ENCODE measurements at places on chromosomes 16 and 17.

GRCh38 chr16:55993088-55993487, 117.9 kb upstream of the CES5A start:
- DNase-seq: no peak

DNA sequence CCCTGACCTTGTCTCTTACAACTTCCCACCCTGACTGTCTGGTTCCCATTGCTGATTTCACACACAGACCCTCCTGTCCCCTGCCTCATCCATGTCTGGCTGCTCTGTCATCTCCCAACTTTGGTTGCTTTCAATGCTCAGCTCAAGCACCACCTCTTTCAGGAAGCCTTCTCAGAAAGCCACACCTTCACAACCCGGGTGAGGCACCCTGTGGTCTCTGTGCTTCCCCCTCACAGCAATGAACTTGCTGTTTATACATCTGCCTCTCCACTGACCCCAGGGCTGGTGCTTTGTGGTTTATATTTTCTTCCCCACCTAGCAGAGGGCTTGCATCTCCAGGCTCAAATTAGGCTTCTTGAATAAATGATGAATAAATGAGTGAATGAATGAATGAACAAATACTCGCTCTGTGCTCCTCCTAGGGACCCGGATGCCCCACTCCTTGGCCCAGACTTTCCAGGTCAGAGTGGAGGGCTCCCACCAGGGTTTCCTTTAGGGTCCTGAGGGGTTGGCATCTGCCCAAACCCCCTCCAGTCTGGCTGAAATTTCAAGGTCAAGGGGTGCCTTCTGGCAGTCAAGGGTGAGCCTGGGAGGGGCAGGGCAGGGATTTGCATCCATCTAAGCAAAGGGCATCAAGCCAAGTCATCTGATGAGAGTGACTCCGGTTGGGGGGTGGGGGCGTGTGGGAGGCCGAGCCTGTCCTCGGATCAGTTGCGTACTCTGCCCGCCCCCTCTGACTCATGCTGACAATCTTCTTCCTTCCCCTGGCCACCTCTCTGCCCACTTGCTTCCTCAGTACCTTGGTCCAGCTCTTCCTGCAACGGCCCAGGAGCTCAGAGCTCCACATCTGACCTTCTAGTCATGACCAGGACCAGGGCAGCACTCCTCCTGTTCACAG, at the start of gene ITGAX:
ITGAX (plus strand) TSS at position 783 of the 898 bp plus-strand sequence; CDS start at position 862, 79 bp downstream.
- no peak for DNase-seq

DNA sequence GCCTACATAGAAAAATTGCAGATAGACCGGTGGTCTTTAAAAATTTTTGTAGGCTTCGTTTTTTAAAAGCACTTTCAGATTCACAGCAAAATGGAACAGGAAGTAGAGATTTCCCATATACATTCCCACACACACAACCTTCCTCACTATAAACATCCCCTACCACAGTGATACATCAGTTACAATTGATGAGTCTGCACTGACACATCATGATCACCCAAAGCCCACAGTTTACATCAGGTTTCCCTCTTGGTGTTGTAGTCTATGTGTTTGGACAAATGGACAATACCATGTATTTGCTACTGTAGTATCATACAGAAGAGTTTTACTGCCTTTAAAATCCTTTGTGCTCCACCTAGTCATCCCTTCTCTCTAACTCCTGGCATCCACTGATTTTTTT, 113.9 kb upstream of the ADAMTS18 start:
- DNase-seq: no peak

DNA sequence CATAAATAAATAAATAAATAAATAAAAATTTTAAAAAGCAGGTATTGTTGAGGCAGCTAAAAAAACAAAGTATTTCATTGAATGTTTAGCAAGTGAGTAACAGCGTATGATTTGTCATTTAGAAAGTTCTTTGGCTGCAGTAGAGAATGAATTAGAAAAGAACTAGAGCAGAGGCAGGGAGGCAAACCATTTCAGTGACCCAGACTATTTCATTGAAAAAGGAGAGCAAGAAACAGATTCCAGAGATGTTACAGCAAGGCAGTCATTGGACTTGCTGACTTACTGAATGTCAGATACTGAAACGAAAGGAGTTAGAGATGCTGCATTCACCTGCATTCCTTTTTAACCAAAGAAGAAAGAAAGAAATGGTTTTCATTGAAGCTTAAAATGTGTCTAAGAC, 105.5 kb upstream of the HLF start:
- no peak for DNase-seq

GRCh38 chr16:12099451-12100123, 123.1 kb downstream of the SNX29 start:
- DNase-seq: no peak

DNA sequence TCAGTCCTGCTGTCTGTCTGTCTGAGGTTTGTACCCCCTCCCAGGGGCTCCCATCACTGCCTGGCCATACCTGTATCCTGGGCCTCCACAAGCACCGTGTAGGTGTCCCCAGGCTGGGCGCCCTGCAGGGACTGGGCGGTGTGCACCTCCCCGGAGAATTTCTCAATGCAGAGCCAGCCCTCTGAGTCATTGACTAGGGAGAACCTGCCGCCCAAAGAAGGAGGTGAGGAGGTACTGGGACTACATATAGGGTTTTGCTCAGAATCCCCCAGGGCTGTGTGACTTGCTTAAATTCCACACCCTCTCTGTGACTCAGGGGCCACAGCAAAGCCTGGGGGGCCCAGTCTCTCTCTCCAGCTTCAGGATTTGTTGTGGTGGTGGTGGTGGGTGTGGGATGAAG, 7.6 kb downstream of the CDH16 start:
- no peak for DNase-seq

- DNase-seq: no peak
Measured at GRCh38 chr17:10652984-10653659, 4.0 kb downstream of the MYH3 start.

DNA sequence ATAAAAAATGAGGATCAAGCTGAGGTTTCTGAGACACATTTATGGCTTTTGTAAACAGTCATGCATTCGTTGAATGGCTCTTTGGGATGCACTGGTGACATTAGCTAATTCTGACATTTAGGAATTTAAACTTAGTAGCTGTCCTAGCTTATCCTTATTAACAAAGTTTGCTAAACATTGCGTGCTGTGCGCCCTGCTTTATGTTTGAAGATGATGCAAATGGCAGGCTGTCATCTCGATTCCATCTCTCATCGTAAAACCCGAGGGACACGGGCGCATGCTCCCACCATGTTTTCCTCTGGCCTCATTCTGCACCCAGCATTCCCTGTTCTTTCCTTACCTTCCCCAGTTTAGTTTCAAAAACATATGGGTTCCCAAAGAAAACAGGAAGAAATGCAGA, 53.8 kb upstream of the ARHGAP44 start:
- no peak for DNase-seq
